ENCODE measurements at places on chromosomes 1 and 21.

DNA sequence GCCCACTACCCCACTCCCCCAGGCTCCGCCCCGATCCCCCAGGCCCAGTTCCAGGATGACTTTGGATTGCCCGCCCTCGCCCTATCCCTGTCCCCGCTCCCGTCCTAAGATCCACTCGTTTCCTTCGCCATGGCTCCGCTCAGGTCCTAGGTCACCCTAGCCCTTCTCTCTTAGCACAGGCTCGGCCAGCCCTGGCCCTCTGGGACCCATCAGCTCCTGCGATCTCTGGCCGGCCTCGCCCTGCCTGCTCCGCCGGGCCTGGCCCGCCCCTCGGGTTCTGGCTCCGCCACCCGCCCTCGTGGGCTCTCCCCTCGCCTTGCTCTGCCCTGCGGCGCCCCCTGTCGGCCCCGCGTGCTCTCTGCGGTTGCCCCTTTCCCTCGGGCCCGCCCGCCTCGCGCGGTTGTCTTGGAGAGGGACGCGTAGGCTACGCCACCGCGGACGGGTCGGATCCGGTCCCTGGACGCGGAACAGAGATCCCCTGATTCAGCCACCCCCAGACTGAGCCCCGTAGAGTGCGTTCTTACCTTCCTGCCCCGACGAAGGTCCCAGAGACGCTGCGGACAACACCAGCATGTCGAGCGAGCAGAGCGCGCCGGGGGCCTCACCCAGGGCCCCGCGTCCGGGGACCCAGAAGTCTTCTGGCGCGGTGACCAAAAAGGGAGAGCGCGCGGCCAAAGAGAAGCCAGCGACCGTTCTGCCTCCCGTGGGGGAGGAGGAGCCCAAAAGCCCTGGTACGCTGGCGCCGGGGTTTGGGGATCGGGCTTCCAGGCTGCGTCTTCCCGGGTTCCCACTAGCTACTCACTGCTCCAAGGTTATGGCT lies at the start of gene LRRC71:
TSS of gene LRRC71 (plus strand) at position 400 of the 820 bp plus-strand sequence. CDS start at position 572, 172 bp downstream.
- no peak for DNase-seq
- peak within 1 kb of the TSS; percentile 47 for H3K4me3 ChIP-seq
- H3K27me3 ChIP-seq = no peaks in the 10 kb centered on the region
- no peaks in the 10 kb centered on the region for H3K36me3 ChIP-seq

- H3K4me3 ChIP-seq = peak within 1 kb of the TSS; percentile 68
- peaks cover 8% of the 10 kb centered on the region for H3K4me1 ChIP-seq
- peak within 1 kb of the TSS; percentile 57 for H3K27ac ChIP-seq
- no peaks in the 10 kb centered on the region for H3K36me3 ChIP-seq
- no peak for DNase-seq
- H3K27me3 ChIP-seq = no peaks in the 10 kb centered on the region
Measured at GRCh38 chr21:35048706-35049617, at the start of gene RUNX1. RUNX1 (minus strand) TSS chr21:35049302.

GRCh38 chr1:204188959-204189639 lies 7.2 kb downstream of the KISS1 start:
- H3K27ac ChIP-seq = no peak overlapping the region
- H3K36me3 ChIP-seq = no peaks in the 10 kb centered on the region
- H3K27me3 ChIP-seq = peaks cover 17% of the 10 kb centered on the region
- no peak overlapping the region for H3K4me3 ChIP-seq

GRCh38 chr1:204341380-204341779 lies 18.3 kb downstream of the PLEKHA6 start:
- H3K4me1 ChIP-seq = no peaks in the 10 kb centered on the region
- H3K4me3 ChIP-seq = no peak overlapping the region
- no peaks in the 10 kb centered on the region for H3K27me3 ChIP-seq
- no peak overlapping the region for H3K27ac ChIP-seq
- no peak for DNase-seq
- no peaks in the 10 kb centered on the region for H3K36me3 ChIP-seq

GRCh38 chr1:16088996-16089395 lies 15.5 kb upstream of the FAM131C start:
- peaks cover 11% of the 10 kb centered on the region for H3K4me1 ChIP-seq
- no peak overlapping the region for H3K27ac ChIP-seq
- H3K27me3 ChIP-seq = no peaks in the 10 kb centered on the region
- H3K4me3 ChIP-seq = no peak overlapping the region

GRCh38 chr21:18518054-18518481 lies 114.5 kb upstream of the TMPRSS15 start:
- DNase-seq = no peak
- no peak overlapping the region for H3K27ac ChIP-seq
- no peaks in the 10 kb centered on the region for H3K36me3 ChIP-seq
- no peaks in the 10 kb centered on the region for H3K4me1 ChIP-seq
- no peaks in the 10 kb centered on the region for H3K27me3 ChIP-seq
- no peak overlapping the region for H3K4me3 ChIP-seq

DNA sequence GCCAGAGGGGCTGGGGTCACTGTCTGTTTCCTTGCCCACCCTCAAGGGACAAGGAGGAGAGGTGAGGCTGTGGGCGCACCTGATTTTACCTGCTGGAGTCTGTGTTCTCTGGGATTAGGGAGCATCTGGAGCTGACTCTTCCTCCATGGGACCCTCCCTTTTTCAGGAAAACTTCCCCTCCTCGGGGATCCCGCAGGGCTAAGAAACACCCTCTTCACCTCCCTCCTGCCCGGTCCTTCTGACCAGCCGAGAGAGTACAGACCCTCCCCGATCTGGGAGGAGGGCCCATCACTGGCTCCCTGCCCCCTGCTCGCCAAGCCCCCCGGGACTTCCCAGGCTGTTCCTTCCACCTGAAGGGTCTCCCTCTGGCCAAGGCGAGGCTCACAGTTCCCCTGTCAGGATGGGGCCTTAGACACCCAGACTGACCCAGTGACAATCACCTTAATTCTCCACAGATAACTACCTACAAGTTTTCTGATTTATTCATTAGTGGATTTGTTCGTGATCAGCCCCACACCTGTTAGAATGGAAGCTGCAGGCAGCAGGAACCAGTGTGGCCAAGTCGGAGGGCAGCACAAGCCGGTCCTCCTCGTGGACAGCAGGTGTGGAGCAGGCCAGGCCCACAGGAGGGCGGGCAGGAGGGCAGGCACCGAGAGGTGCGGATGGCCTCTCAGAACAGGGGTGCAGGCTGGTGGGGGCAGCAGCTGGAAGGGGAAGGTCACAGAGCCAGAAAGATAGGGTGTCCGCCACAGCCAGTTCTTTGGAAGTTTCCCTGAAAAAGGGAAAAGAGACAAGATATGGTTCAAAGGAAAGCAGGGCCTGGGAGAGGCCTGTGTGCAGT lies 15.9 kb upstream of the SAMD11 start:
- peaks cover 64% of the 10 kb centered on the region for H3K4me1 ChIP-seq
- no peak overlapping the region for H3K4me3 ChIP-seq
- no peak for DNase-seq
- H3K27me3 ChIP-seq = no peaks in the 10 kb centered on the region
